Spleen (tissue), 13 donors: ENCODE measurements at places on chromosomes 2 and 18.
A peak's percentile ranks its signal among the peaks of the same experiment; 100 is the strongest.

GRCh38 chr2:238449909-238450417, 23.2 kb downstream of the ASB1 start:
- peak; percentile 77 for DNase-seq

DNA sequence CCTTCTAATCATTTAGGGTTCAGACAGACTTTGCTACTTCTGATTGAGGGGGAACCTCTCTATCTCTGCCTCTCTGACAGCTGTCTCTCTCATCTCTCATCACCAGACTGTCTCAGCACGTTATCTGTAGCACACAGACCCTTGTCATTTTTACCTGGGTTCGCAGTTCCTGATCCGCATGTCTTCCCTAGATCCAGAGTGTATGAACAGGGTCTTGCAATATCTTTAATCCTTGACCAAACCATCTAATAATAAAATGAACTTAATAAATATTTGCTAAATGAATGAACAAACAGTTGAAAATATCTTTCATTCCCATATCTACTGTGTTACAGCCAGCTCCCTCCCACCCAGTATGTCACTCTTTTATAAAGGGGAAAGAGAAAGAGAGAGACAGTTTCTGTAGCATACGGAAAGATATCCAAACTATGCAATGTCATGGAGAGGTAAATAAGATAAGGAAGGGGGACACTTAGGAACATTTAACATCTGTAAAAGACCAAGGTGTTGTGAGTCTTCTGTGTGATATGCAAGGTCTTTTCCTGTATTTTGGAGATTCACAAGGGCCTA, 507.6 kb downstream of the SUCLG1 start:
- no peak for DNase-seq

- no peak for DNase-seq
These were observed 20.7 kb downstream of the NRXN1 start for GRCh38 chr2:51011254-51011653.

DNA sequence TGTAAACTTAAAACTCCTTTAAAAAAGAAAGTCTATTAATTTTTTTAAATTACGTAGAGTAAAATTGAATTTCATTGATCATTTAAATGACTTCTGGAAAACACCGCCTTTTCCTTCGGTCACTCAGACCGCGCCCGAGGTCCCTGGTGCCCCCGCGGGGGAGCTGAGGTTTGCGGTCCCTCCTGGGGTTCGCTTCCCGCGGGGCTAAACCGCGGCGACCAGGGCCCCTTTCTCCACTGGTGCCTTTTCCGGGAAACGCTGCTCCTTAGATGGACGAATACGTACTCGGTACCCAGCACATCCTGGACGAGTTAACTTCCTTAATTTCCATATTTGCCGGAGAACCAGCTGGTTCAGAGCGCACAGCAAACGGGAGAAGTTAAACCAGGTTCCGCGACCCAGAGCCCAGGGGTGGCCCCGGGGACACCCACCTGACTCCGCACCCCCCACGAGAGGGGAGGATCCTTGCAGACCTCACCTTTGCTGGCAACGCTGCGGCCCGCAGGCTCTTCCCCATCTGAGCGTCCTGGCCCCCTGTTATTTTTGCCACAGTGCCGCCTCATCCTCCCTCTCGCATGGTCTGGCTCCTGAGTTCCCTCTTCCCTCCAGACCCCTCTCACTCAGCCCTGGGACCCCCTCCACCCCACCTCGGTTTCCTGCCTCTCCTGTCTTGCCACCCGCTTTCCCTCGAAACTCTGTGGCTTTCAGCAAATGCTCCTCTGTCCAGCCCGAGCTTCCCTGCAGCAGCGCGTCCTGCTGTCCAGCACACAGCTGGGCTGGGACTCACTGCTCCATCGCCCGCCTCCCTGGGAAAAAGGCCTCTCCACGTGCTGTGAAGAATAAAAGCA, 420.0 kb upstream of the MYT1L start:
- DNase-seq, result peak; percentile 48

- DNase-seq, result peak; percentile 69
These were observed 48.9 kb downstream of the CCDC68 start for GRCh38 chr18:54910161-54910919.

GRCh38 chr2:241882091-241882625, 12.6 kb downstream of the RTP5 start:
- peak; percentile 93 for DNase-seq
